Posterior vena cava (tissue), 2 donors: ENCODE measurements at places on chromosomes 12 and 14.

DNA sequence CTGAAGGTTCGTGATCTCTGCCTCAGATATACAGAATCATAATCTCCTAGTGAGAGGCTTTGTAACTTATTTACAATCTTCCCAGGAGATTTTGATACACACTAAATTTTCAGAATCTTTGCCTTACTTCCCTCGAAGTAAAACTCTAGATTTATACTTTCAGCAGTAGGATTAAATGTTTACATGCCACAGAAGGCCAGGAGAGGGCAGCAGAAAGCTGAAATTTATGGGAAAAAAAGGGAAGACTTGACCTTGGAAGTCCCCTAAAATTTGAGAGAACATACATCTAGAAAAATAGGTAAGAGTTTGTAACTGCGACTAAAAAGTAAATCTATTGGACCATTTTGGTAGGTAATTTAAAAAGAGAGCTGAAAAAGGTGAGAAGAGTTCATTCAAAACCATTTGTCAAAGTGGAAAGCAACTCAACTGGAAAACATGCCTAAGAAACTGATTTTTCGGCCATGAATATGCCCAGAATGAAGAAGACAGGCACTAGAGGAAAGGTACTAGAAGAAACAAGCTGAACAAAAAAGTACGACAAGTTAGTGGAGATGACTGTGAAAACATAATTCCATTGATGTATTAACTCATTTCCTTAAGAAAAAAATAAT, 242.0 kb upstream of the MDGA2 start:
- no peak for DNase-seq

GRCh38 chr12:104387190-104387589, 69.6 kb upstream of the CHST11 start:
- DNase-seq: no peak

GRCh38 chr12:63420206-63420644, 248.1 kb downstream of the DPY19L2 start:
- no peak for DNase-seq

- DNase-seq: no peak
Measured at GRCh38 chr12:47193066-47193465, 113.3 kb upstream of the AMIGO2 start.

DNA sequence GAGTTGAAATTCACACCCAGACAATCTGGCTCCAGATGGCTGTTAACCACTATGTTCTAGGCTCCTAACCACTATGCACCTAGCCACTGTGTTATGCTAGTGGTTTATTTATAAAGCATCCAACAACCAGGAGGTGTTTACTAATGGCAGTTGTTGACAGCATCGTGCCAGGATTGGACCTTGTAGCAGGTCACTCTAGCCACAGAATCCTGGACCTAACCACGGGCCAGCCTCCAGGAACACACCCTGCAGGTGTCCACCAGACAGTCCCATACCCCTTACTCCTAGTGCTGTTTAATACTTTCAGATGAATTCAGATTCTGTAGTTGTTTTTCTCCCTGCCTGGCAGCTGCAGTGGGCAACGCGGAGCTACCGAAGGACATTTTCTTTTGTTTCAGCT, 109.4 kb upstream of the MYL2 start:
- DNase-seq: no peak

DNA sequence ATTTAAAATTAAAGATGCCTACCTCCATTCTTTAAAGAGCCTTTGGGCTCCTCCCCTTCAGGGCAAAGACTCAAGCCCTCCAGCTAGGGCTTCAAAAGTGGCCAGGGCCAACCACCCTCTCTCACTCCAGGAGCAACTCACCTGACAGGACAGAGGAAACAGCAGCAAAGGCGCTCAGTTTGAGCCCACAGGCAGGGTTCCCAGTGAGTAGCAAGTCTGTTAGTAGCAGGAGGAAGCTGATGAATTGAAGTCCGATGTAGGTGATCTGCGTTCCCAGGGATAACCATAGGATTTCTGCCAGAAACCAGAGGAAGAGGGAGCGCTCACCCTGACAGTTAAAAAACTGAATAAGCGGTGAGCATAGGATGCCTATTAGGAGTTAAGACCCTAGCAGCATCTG, 15.7 kb downstream of the GSG1 start:
- no peak for DNase-seq
